ENCODE measurements at places on chromosomes 11 and 22. TPM values are rescaled to one million over a fixed set of nuclear protein-coding genes. Genes with fewer than 3 reads are reported as not detected.

DNA sequence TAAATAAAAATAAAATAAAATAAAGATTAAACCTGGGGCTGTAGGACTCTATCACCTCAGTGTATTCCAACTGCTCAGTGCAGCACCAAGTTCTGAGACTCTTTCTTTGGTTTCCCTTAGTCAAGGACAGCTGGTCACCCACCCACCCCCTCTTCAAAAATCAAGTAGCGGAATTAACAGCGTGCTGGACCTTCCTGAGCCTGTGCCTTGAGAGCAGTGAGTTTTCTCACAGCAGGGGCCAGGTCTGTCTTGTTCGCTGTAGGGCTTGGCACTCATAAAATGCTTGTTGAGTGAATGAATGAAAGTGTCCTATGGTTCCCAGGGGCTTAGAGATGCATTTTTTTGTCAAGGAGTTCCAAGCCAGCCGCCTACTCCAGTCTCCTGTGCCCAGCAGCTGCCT lies 2.9 kb upstream of the ALX4 start:
- no peak for DNase-seq

DNA sequence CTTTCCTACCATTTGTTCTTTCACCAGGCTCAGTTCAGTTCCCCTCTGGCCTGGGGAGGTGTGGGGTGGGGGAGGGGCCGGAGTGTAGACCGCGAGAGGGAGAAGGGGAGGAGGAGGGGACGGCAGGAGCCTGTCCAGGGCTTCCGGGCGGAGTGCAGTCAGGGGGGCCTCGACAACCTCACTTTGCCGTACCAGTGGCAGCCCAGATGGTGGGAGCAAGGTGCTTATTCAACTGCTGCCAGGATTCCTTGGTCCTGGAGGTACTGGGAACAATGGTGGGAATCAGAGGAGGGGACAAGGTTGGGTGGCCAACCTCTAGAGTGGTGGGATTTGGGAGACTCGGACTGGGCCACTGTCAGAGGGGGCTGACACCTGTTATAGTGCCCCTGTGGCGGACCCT lies 1.2 kb downstream of the BACE1 start:
- no peak for DNase-seq

DNA sequence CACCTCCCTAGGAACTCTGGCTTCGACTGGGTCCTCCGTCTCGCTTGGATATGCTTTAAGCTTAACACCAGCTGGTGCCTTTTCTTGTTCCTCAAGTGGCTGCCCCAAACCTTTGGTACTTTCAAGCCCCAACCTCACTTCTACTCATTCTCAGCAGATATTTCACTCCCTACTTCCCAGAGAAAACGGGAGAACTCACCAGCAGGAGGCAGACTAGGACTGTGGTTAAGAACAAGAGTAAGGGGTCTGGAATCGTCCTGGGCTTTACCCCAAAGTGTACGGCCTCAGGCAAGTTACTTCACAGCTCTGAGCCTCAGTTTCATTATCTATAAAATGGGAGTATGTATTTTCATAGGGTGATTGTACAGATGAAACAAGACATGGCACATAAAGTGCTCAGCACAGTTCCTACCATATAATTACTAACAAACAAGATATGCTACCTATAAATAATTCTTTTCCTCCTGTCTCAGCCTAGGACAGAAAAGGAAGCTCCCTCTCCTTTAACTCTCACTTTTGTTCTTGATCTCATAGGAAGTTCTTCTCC lies 37.8 kb downstream of the PAMR1 start:
- DNase-seq, result no peak

DNA sequence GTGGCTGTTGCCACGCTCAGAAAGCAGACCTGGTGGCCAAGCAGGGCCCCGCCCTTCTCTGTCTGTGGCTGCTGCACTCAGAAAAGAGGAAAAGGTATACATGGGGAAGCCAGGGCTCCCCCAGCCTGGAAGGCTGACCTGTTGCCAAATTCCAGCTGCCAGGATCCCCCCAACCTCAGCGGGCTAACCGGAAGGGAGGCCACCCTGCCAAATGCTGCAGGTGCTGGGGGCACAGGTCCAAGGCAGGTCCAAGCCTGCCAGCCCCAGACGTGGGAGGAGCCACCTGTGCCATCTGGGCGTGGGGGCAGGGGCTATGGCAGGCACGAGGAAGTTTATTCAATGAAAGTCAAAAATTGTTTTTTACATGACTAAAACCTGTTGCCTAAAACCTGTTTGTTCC lies 2.6 kb downstream of the NPTXR start:
- no peak for DNase-seq

GRCh38 chr11:103744496-103745153 lies 291.8 kb upstream of the DDI1 start:
- no peak for DNase-seq

GRCh38 chr22:48703265-48703941 lies 1124.3 kb downstream of the BRD1 start:
- no peak for DNase-seq

DNA sequence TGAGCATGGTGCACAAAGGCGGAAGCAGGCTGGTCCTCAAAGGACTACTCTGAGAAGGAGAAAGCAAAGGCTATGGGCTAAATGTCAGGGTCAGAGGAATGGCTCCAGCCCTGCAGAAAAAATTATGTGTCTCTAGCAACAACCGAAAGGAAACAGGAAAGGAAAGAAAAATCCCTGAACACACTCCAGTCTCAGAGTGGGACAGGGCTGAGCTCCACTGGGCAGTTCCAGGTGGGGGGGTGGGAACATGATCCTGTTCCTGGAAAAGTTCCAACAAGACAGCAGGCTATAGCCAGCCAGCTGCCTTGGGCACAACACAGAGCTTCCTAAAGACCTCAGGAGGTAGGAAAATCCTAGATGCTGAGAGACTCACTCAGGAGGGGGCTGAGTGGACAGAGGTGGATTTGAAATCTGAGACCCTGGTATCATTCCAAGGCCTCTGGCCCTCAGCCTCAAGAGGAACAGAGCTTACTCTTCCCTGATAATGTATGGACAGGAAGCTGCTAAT lies 1088.2 kb downstream of the TBC1D22A start:
- no peak for DNase-seq

- no peak for DNase-seq
These were observed 48.7 kb downstream of the SYTL2 start for GRCh38 chr11:85762226-85762625.

- no peak for DNase-seq
These were observed 8.4 kb downstream of the FAM83F start for GRCh38 chr22:40002935-40003715.

- DNase-seq, result no peak
These were observed 50.2 kb downstream of the IGF2 start for GRCh38 chr11:2088746-2089535.

- DNase-seq, result no peak
These were observed 48.6 kb upstream of the SLC22A12 start for GRCh38 chr11:64542172-64543125.

DNA sequence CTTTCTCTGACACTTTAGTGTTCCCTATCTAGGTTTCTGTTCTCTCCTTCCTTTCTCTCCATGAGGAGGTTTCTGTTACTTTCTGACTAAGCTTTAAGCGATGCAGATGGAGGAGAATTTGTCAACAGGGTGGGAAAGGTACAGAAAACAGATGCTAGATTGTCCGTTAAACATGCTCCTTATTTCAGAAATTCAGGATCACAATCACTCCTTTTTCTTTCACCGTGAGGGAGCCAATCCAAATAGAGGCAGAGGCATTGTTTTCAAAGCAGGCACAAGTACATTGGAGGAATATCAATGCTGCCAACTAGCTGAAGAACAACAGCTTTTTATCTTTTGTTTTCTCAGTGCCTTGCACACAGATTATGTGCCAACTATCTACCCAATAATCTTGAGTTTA lies 215.7 kb upstream of the FOLH1 start:
- DNase-seq, result no peak

- DNase-seq, result no peak
These were observed 21.3 kb downstream of the AMPD3 start for GRCh38 chr11:10476342-10476741.

GRCh38 chr22:38941488-38941987 lies 15.9 kb upstream of the APOBEC3A start:
- no peak for DNase-seq

DNA sequence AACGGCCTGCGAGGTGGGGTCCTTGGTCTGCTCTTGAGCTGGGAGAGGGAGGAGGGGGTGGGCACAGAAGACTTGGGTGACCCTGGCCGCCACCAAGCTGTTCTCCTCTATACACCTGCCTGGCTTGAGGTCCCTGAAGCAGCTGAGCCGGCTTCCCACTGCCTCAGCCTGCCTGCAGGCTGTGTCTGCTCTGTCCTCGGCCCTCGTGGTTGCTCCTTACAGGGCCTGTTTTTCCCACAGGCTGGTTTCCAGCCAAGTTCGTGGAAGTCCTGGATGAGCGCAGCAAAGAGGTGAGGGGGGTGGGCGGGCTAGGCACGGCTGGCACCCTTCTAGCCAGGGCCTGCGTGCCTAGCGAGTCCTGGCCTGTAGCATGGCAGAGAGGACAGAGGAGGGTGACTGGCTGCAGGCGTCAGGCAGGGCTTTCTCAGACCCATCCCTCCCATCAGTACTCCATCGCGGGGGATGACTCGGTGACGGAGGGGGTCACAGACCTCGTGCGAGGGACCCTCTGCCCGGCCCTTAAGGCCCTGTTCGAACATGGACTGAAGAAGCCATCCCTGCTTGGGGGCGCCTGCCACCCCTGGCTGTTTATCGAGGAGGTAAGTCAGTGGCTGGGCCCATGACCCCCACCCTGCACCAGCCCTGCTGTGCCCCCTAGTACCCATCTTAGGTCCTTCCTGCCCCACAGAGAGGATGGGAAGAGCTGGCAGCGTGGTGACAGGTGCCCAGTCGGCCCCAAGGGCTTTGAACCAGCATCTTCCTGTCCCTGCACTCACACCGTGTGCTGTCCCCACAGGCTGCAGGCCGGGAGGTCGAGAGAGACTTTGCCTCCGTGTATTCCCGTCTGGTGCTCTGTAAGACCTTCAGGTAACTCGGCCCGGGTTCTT lies 37.7 kb downstream of the SGSM3 start:
- no peak for DNase-seq

- no peak for DNase-seq
These were observed 115.0 kb downstream of the CACNA1I start for GRCh38 chr22:39685336-39686177.

- no peak for DNase-seq
These were observed 495 bp downstream of the HYOU1 start for GRCh38 chr11:119056421-119056999.

GRCh38 chr11:66332371-66333219 lies 3.6 kb downstream of the RIN1 start:
- DNase-seq, result no peak

DNA sequence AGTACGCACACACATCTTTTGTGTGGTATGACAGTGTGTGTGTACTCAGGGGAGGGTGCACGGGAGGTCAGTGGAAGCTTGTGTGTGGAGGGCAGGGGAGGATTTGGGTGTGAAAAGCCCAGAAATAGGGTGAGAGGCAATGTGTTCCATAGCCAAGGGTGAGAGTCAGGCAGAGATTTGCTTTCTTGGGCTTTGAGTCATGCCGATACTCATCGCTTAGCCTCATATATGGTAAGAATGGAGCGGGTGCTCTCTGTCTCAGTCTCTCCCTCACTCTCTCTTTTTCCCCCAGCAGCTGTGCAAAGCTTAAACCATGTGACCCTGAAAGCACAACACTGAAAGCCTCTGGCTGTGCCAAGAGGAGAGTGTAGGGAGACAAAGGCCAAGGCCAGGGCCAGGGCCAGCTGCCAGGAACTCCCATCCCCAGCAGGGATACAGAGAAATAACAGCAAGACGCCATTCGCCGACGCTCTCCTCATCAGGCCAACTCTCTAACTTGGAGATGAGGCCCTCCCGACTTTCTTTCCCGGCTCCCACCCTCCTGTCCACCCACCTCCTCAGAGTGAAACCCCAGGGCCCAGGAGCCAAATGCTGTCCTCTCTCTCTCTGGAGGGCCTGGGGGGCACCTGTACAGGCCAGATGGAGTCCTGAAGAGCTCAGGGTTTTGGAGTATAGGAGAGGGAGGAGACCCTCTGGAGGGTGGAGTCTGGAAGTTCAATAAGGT lies 20.3 kb upstream of the MICAL3 start:
- DNase-seq, result no peak

- DNase-seq, result no peak
These were observed 35.1 kb downstream of the FLI1 start for GRCh38 chr11:128728767-128729587.

GRCh38 chr22:38733724-38734381 lies 21.9 kb downstream of the SUN2 start:
- DNase-seq, result no peak

GRCh38 chr11:9573775-9574621 lies 528 bp downstream of the WEE1 start:
- DNase-seq, result no peak

DNA sequence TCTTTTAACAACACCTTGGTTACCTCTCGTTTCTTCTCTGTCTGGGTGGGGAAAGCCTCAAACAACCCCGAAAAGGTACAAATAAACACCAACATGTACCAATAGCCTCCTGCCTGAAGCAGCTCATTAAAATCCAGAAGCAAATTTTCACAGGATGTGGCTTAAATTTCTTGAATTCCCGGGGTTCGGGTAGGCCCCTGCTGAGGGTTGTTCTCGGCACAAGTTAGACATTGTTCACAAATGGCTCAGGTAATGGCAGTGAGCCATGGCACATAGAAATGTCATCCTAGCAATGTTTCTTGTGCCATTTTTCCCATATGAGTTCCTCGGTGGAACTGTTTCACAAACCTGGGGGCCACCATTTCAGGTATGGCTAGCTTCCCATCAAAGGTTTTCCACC lies 19.7 kb upstream of the GLYATL1 start:
- no peak for DNase-seq

DNA sequence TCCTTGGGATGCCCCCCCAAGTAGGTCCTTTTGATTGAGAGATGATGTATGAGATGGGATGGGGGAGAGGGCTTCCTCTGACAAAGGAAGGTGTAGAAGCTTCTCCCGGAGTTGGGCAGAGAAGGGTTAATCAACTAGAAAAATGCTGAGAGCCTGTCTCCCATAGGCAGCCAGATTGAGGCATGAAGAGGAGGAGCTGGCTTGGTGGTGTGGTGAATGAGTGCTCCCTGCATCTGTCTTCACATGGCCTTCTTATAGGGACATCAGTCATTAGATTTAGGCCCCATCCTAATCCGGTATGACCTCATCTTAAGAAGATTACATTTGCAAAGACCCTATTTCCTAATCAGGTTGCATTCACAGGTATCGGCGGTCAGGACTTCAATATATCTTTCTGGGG lies 61.1 kb downstream of the NFAM1 start:
- DNase-seq, result no peak

GRCh38 chr11:19380375-19380774 lies 139.6 kb upstream of the E2F8 start:
- DNase-seq, result no peak

SMIM35 gene
- not detected for total RNA-seq

DERL3 gene
- total RNA-seq, result 2.5 TPM

RIMBP3B gene
- total RNA-seq, result not detected

TRIM48 gene
- not detected for total RNA-seq

MPZL3 gene
- total RNA-seq, result 0.41 TPM

MIAT gene
- total RNA-seq, result 0.81 TPM

RAB39A gene
- total RNA-seq, result 1.2 TPM

RAG1 gene
- total RNA-seq, result 0.54 TPM

Data from thoracic aorta (tissue), 2 donors.